ENCODE measurements at places on chromosomes 11 and 22.

GRCh38 chr11:120344302-120345004 is 8.2 kb downstream of the ARHGEF12 start:
- peak; percentile 52 for DNase-seq

- DNase-seq = no peak
These were observed 57.5 kb downstream of the RPL27A start for GRCh38 chr11:8740129-8740528.

GRCh38 chr11:68011051-68011943 is 1.2 kb downstream of the ALDH3B1 start:
- DNase-seq = no peak

- DNase-seq = no peak
These were observed 2.7 kb downstream of the PLXNB2 start for GRCh38 chr22:50304528-50305392.

- peak; percentile 93 for DNase-seq
These were observed 734.7 kb downstream of the KCNA4 start for GRCh38 chr11:29282088-29282487.

- DNase-seq = no peak
These were observed 1484.5 kb upstream of the TENM4 start for GRCh38 chr11:80925321-80925720.

DNA sequence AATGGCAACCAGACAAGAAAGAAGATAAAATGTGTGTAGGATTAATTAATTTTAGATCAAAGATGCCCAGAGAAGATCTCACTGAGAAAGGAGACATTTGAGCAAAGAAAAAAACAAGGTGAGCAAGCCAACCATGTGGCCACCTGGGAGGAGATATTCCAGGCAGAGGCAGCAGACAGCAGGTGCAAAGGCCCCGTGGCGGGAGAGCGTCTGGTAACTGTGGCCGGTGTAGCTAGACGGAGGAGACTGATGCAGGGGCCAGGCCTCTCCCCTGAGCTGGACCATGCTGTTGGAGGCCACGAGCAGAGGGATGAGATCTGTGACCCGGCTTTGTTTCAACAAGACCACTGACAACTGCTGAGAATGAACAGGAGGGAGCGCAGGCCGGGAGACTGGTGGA is 23.6 kb downstream of the NECTIN1 start:
- no peak for DNase-seq

DNA sequence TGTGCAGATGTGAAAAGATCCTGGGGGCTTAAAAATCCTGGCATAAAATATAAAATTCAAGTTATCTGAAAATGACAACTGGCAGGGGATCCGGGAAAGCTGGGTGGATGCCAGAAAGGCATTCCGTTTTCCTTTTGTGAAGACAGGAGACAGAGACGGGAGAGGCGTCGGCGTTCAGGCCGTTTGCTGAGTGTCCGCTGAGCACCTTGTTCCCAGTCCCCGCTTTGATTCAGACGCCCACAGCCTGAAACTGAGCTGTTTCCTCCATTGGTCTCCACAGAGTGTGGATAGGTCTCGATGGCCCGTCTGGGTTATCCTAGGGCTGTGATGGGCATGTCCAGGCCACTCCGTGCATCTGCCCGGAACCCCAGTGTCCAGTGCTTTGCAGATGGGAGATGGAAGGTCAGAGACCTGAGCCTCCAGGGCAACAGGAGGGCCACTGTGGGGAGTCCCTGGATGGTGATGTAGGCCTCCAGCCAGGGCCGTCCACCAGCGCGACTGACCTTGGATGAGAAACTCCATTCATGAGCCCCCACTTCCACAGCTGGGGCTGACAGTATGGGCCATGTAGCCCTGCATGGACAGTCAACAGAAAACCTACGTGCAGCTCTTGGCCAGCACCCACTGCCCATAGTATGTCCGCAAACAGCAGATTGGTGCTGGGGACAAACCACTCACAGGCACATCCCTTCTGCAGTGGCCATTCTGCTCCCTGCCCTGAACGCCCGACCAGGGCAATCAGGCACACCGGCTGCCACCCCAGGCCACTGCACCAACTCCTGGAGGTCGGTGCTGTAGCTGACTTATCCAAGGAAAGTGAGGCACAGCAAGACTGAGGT is 11.6 kb downstream of the MRGPRF start:
- no peak for DNase-seq

DNA sequence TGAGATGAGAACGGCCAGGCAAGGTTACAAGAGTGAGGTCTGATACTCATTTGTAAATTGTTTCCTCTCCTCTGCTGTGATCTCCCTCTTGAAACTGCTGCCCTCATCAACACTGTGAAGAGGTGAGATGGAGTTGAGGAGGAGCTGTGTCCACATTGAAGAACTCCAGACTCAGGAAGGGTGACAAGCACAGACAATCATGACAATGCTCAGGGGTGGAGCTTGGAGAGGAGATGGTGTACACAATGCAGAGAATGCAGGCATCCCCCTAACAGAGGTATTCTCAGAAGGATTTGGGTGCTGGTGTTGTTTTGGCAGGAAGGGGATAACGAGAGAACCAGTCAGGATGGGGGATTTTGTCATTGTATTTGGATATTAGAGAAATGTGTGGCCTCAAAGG is 21.5 kb upstream of the MMP7 start:
- DNase-seq = no peak

DNA sequence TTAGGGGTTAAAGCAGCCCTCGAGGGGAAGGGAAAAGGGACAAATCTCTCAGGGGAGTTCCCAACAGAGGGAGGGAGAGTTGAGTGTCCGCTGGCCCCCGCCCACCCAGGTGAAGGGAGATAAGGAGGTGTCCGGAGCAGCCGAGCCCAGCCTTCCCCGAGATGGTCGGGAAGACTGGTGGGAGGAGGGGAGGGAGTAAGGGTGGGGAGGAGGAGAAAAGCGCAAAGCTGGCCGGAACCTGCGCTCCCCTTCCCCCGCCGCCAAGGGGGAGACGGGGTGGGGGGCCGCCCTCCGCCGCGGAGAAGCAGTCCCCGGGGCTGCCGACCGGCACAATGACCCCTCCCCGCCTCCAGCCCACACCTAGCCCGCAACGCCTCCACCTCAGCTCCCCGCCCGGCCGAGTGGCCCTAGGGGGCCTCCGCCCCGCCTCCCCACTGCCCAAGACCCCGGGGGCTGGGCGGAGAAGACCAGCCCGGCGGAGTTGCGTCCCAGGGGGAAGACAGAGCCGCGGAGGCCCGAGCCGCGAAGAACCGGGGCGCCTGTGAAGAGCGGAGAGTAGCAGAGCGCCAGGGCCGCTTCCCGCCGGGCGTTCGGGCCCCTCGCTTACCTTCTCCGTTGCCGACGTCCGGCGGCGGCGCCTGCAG is 479 bp downstream of the RSF1 start:
- no peak for DNase-seq

GRCh38 chr11:69470793-69471728 is 10.4 kb upstream of the LINC01488 start:
- DNase-seq = no peak

GRCh38 chr11:34655335-34656008 is 34.6 kb downstream of the EHF start:
- DNase-seq = peak; percentile 83

DNA sequence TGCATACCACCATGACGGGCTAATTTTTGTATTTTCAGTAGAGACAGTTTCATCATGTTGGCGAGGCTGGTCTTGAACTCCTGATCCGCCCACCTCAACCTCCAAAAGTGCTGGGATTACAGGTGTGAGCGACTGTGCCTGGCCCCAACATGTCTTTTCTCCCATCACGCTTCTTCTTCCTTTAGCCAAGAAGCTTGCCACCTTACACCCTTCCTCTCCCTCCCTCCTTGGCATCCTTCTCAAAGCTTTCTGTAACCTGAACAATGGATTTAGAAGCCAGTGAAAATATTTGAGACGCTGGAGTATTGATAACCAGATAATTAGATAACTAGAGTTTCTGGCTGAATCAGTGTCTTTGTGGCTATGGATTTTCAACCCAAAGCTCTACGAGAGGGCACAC is 11.3 kb upstream of the NNMT start:
- DNase-seq = no peak

DNA sequence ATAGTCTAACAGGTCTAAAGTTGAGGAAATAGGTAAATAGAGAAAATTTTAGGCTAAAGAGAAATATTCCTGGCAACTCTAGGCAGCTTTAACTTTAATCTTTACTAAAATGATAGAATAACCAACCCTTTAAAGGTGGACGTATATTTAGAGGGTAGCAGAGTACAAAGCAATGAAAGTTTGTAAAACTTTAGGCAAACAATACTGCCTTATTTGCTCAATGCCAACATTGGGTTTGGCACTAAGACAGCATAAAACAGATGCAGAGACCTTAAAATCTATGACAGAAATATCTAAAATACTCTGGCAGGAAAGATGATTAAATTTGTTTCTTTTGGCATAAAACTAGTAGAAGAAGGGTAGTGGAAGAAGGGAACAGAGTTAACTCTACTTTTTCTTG is 70.7 kb downstream of the EMSY start:
- DNase-seq = no peak

- DNase-seq = no peak
These were observed 8.5 kb downstream of the ACAD8 start for GRCh38 chr11:134261626-134262488.

GRCh38 chr22:19232623-19233022 is 54.1 kb upstream of the SLC25A1 start:
- no peak for DNase-seq

- DNase-seq = no peak
These were observed 560.8 kb downstream of the BRD1 start for GRCh38 chr22:49266561-49267519.

GRCh38 chr11:63444160-63444559 is 46.8 kb downstream of the PLAAT5 start:
- DNase-seq = no peak

DNA sequence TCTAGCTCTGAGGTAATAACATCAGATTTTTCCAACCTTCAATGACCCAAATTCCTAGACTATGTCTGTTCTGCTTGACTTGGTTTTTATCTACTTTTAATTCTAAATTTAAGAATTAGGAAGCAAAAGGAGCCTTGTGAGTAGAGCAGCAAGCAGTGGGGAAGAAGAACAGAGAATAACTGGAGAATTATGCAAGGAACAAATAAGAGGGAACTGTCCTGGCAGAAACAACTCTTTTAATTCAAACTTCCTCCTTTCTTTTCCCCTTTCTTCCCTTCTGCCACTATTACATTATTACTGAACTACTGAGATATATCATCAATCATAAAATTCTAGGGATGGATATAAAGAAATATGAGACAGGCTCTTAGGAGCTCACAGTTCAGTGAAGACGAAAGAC is 276.1 kb downstream of the SBF2 start:
- no peak for DNase-seq

- no peak for DNase-seq
These were observed 2.8 kb upstream of the TNFRSF13C start for GRCh38 chr22:41929418-41929810.

GRCh38 chr11:14258221-14258935 is 100.6 kb downstream of the RRAS2 start:
- no peak for DNase-seq

DNA sequence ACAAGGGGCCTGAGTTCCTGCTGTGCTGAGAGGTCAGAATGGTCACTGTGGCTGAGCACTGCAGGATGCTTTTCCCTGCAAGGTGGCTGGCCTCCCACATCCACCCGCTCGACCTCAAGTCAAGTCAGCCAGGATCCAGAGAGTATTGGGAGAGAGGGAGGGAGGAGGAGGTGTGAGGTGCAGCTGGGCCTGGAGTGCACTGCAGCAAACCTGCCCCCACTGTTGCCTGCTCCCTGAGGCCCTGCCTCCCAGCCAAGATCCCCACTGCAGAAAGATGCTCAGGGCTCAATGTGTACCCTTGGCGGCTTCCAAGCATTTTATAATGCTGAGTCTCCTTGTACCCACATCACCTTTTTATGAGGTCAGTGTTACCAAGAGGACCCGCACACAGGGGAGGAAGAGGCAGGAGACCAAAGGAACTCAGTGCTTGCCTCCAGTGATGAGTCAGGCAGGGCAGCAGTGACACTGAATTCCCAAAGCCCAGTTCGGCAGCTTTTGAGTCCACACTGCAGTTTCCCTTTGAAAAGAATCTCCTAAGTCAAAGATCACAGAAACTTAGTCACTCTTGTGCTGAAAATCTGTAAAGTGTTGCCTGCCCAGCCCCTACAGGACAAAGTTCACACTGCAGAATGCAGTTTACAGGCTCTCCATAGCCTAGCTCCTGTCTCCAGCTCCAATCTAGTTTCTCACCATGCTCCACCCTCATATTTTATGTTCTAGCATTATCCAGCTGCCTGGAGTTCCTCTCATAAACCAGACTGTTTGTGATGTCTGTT is 3.1 kb downstream of the ENDOD1 start:
- DNase-seq = no peak

DNA sequence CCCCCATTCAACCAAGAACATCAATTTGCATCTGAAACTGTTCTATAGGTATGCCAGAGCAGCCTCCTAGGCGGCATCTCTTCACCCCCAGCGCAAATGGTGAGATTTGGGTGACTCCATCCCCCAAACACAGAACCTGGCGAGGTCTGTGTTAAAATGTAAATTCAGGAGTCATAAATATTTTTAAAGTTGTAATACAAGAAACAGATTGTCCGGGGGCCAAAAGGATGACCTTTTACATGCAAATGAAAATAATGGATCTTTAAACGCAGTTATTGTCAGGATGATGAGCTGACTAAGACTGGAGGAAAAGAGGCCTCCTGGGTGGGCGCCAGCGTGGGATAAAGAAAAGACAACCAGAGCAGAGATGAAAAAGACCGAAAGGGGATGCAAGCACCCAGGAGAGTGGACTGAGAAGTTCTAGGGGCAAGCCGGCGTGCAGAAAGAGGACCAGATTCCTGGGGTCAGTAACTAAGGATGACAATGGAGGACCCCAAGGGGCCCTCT is 16.0 kb upstream of the ADA2 start:
- no peak for DNase-seq

DNA sequence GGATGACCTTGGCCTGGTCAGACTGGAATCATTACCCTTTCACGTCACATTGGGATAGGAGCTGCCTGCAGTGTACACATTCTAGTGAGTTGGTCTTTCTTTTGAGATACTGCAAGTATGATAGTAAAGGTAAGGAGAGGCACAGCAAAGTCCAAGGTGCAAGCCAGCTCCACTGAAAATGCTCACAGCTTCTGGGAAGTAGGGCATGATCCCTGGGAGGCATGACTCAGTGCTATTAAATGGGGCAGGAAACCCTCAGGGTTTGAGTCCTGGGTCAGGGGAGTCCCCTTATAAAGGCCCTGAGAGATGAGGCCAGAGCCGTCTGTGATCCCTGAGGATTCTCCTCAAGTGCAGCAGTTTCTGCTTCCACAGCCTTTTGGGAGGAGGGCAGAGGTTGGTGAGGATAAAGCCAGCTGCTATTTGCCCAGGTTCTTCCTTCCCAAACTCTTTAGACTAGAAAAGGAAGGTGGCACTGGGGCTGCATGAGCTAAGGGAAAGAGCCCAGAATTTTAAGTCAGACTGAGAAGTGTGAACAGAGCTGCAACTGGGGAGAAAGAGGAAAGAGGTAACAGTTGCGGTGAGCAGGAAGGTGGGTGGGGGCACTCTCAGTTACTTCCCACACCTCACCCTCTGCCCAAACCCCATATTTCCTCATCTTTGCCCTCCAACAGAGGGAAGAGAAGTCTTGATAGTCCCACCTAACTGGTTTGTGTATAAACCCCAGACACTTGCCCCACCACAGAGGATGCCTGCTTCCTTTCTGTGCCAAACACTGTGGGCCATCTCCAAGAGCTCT is 14.4 kb upstream of the OR52K1 start:
- no peak for DNase-seq
